Left ventricle myocardium inferior (tissue), 1 donor: ENCODE measurements at places on chromosomes 5 and 9. TPM values are rescaled to one million over a fixed set of nuclear protein-coding genes. Genes with fewer than 3 reads are reported as not detected.
A peak's percentile ranks its signal among the peaks of the same experiment; 100 is the strongest.

The FXN gene
- total RNA-seq: 43.4 TPM

The RANBP17 gene
- total RNA-seq: 6.5 TPM

The PCDH12 gene
- 7.6 TPM for total RNA-seq

The LHX3 gene
- not detected for total RNA-seq

The ORM1 gene
- not detected for total RNA-seq

The OTULINL gene
- total RNA-seq: 3.8 TPM

The ZFR gene
- 60.3 TPM for total RNA-seq

The ZFP2 gene
- 0.80 TPM for total RNA-seq

The SVEP1 gene
- total RNA-seq: 8.8 TPM

The ZNG1C gene
- total RNA-seq: 11.9 TPM

The SCGB3A2 gene
- total RNA-seq: not detected

The CLIC3 gene
- total RNA-seq: 1.6 TPM

The CLTA gene
- 60.4 TPM for total RNA-seq

The BTNL3 gene
- not detected for total RNA-seq

- peak overlapping the region; percentile 64 for H3K4me3 ChIP-seq
- H3K27ac ChIP-seq: peak overlapping the region; percentile 23
- no peaks in the 10 kb centered on the region for H3K36me3 ChIP-seq
- DNase-seq: peak; percentile 79
These were observed 2.0 kb upstream of the LMX1B start for GRCh38 chr9:126611592-126612325.

GRCh38 chr5:73994963-73995362 lies 369.0 kb downstream of the ARHGEF28 start:
- H3K4me1 ChIP-seq: no peaks in the 10 kb centered on the region
- H3K36me3 ChIP-seq: no peaks in the 10 kb centered on the region
- H3K4me3 ChIP-seq: no peak overlapping the region
- no peak overlapping the region for H3K27ac ChIP-seq
- DNase-seq: no peak

GRCh38 chr5:56211298-56211865 lies 21.7 kb downstream of the ANKRD55 start:
- no peaks in the 10 kb centered on the region for H3K27me3 ChIP-seq

GRCh38 chr9:2494562-2494961 lies 127.0 kb upstream of the VLDLR start:
- H3K27me3 ChIP-seq: no peaks in the 10 kb centered on the region
- no peaks in the 10 kb centered on the region for H3K36me3 ChIP-seq
- no peak overlapping the region for H3K4me3 ChIP-seq
- H3K27ac ChIP-seq: peak overlapping the region; percentile 82
- DNase-seq: no peak

DNA sequence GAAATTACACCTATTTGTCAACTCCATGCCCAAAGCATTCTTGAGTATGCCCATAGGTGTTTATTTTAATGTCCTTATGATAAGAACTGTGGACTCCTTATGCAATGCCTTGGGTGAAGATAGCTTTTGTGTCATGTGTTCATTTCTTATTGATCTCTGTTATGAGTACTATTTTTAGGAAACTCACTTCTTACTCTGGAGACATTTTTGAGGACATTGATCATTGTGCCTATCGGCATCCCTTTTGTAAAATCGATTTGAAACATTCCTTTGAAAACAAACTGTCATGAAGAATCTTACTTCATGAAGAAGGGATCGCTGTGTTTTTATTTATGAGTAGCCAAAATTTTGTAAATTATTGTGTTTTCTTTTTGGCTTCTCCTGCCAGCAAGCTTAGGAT lies 257.3 kb downstream of the NTRK2 start:
- no peaks in the 10 kb centered on the region for H3K4me1 ChIP-seq
- no peaks in the 10 kb centered on the region for H3K27me3 ChIP-seq
- no peak overlapping the region for H3K27ac ChIP-seq
- no peak for DNase-seq
- H3K4me3 ChIP-seq: no peak overlapping the region
- H3K36me3 ChIP-seq: no peaks in the 10 kb centered on the region

DNA sequence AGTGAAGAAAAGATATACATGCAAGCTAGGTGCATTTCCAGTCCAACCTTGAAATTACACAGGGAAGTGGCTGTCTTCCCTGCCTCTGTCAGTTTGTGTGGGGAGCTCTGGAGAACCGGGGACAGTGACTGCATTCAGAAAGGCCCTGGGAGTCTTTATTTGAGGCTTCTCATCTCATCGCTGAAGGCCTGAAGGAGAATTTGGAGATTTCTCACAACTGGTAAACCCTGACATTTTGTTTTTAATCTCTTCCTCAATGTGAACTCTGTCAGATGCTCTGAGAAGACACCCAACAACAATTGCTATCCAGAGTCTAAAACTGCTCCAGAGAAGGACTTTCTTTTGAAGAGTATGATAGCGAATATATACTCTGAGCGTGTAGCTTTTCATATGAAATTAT lies 33.0 kb downstream of the MACIR start:
- no peaks in the 10 kb centered on the region for H3K27me3 ChIP-seq
- H3K4me3 ChIP-seq: no peak overlapping the region
- no peak overlapping the region for H3K27ac ChIP-seq
- H3K36me3 ChIP-seq: no peaks in the 10 kb centered on the region
- peaks cover 12% of the 10 kb centered on the region for H3K4me1 ChIP-seq

- H3K4me1 ChIP-seq: no peaks in the 10 kb centered on the region
- no peak for DNase-seq
- H3K36me3 ChIP-seq: no peaks in the 10 kb centered on the region
- H3K4me3 ChIP-seq: peak overlapping the region; percentile 9
- no peak overlapping the region for H3K27ac ChIP-seq
These were observed 263.5 kb downstream of the YTHDC2 start for GRCh38 chr5:113776832-113777525.

DNA sequence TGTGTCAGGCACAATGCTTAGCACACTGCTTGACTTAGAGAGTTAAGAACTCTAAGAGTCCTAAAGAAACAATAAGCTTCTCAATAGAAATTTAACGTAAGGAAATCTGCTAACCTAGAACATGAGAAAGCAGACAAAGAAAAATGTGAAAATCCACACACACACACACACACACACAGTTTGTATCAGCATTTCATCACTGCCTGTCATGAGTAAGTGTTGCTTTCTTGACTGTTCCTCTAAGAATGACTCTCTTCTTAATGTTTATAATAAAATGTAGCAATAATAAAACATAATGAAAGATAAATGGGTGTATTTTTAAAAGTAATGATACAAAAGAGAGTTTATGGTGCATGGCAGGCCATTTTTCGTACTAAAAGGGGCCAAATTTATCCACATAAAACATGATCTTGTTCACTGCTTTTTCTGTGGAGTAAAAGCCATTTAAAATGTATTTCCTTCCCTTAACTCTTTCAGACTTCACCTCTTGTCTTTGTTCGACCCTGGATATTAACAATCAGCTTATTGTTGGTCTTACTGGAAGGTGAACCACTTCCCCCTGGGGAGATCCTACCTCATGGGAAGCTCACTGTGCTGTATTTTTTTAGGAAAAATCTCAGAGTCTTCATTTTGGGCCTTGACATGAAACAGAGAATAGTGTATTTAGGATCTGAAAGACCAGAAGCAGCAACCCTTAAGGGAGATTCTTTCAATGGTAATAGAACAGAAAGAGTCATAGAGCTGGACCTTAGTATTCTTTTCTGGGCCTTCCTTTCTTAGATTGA lies 107.3 kb upstream of the ANKRD55 start:
- no peaks in the 10 kb centered on the region for H3K36me3 ChIP-seq
- H3K27ac ChIP-seq: no peak overlapping the region
- DNase-seq: no peak

DNA sequence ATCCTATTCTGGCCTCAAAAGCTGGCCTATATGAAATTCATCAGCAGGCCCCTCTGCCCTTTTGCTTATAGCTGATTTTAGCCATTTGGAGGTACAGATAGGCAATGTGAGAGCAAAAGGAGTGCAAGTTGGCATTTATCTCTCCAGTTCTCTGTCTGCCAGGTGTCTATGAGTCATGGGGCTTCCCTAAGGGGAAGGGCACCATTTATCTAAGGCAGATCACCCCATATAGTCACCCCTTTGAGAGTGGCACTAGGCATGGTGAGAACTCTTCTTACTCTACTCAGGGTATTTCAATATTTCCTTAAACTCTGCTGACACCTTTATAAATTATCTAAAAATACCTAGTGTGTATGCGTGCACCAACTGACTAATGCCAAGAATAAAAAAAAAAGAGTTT lies 314.7 kb upstream of the CDH6 start:
- H3K4me3 ChIP-seq: no peak overlapping the region
- H3K27ac ChIP-seq: no peak overlapping the region
- no peaks in the 10 kb centered on the region for H3K36me3 ChIP-seq
- H3K27me3 ChIP-seq: no peaks in the 10 kb centered on the region
- DNase-seq: no peak

GRCh38 chr5:75666801-75667200 lies 50.4 kb downstream of the POC5 start:
- no peak overlapping the region for H3K4me3 ChIP-seq
- peaks cover 12% of the 10 kb centered on the region for H3K4me1 ChIP-seq
- no peaks in the 10 kb centered on the region for H3K27me3 ChIP-seq
- no peak for DNase-seq
- no peaks in the 10 kb centered on the region for H3K36me3 ChIP-seq

GRCh38 chr5:8729437-8729836 lies 816.4 kb downstream of the SEMA5A start:
- no peak overlapping the region for H3K27ac ChIP-seq
- no peaks in the 10 kb centered on the region for H3K27me3 ChIP-seq
- no peaks in the 10 kb centered on the region for H3K36me3 ChIP-seq
- DNase-seq: no peak
- no peak overlapping the region for H3K4me3 ChIP-seq

GRCh38 chr5:174532455-174533453 lies 191.6 kb upstream of the MSX2 start:
- peaks cover 6% of the 10 kb centered on the region for H3K4me1 ChIP-seq
- H3K27ac ChIP-seq: no peak overlapping the region
- no peak overlapping the region for H3K4me3 ChIP-seq
- peaks cover 62% of the 10 kb centered on the region for H3K27me3 ChIP-seq
- H3K36me3 ChIP-seq: no peaks in the 10 kb centered on the region

GRCh38 chr5:140964356-140964755 lies 1.9 kb upstream of the PCDHAC2 start:
- H3K4me1 ChIP-seq: peaks cover 17% of the 10 kb centered on the region
- DNase-seq: no peak
- H3K27me3 ChIP-seq: peaks cover 91% of the 10 kb centered on the region

DNA sequence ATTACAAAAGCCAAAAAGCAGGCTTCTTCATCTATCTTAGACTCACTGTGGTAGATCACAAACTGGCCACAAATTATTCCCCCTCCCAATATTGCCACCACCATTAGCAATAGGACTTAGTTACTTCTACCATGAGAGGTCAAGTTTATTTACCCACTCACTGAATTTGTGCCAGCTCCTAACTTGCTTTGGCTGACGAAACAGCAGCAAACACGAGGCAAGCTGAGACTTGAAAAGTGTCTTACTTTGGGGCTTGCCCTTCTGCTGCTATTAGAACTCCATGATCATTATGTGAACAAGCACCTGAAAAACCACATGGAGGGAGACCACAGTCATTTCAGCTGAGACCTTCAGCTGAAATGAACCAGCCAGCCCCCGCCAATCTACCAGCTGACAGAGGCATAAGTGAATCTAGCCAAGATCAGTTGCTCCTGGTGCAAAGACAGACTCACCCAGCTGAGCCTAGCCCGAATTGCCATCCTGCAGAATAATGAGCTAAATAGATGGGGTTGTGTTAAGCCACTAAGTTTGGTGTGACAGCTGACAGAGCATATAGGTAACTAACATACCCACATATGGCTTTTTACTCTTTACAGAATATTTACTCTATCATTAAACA lies 5.7 kb downstream of the WDR41 start:
- H3K27ac ChIP-seq: no peak overlapping the region
- no peak for DNase-seq
- no peak overlapping the region for H3K4me3 ChIP-seq

- DNase-seq: no peak
- peaks cover 11% of the 10 kb centered on the region for H3K4me1 ChIP-seq
- H3K36me3 ChIP-seq: no peaks in the 10 kb centered on the region
- no peak overlapping the region for H3K27ac ChIP-seq
- H3K27me3 ChIP-seq: peaks cover 3% of the 10 kb centered on the region
These were observed 6.6 kb upstream of the STC2 start for GRCh38 chr5:173334808-173335207.

DNA sequence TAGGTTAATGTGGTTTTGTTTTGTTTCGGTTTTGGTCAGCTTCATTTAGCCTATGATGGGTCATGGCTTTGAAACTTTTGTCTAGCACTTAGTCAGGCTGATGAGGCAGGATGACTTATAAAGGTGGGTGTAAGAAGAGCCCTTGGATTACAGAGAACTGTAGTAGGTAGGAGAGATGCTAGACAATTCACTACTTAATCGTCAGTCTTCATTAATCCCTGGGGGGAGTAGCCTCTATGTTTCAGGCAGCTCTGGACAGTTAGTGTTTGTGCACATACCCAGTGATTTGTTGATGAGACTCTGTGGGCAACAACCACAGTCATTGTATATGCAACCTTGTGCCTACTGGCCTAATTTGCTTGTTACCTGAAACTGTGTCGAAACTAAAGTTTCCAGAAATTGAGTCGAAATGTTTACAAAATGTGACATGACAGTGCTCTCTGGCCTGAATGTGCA lies 113.3 kb downstream of the MTREX start:
- H3K36me3 ChIP-seq: peaks cover 58% of the 10 kb centered on the region
- no peaks in the 10 kb centered on the region for H3K27me3 ChIP-seq
- H3K4me3 ChIP-seq: no peak overlapping the region
- peak overlapping the region; percentile 46 for H3K27ac ChIP-seq
- peaks cover 56% of the 10 kb centered on the region for H3K4me1 ChIP-seq

DNA sequence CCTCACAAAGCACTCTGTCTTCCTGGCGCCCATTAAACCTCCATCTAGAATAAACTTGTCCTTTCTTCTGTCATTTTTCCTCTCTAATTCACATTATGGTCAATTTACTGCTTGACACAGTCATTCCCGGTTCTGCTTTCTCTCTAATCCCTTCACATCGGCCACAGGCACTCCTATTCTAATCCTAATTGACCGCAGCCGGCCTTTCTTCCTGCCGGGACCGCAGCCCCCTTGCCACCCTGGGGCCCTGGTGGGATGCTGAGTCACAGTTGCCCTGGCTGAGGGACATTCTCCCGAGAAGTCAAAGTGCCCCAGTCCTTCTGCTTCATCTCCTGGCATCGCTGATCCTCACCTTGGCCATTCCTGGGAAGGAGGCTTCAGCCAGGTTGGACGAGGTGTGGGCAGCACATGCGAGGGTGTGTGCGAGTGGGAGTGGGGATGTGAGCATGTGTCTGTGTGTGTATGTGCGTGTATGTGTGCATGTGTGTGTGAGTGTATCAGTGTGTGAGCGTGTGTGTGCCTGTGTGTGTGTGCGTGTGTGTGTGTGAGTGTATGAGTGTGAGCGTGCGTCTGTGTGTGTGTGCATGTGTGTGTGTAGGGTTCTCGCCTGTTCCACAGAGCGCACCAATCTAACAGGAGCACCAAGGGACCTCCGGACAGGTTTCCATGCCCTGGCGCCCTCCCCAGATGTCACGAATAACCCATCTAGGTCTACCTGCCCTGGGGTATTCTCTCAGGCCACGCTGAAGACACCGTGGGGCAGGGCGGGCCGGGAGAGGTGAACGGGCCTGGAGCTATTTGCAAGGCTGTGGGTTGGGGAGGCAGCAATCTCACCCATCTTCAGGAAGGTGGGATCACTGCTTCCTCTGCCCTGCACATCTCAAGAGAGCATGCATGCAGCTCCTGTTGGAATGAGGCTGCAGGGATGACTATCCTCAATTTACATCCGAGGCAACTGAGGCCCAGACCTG lies 191.2 kb downstream of the PAX5 start:
- no peak overlapping the region for H3K27ac ChIP-seq
- H3K4me1 ChIP-seq: no peaks in the 10 kb centered on the region
- DNase-seq: no peak
- H3K4me3 ChIP-seq: no peak overlapping the region
